ENCODE measurements at places on chromosomes 3 and 15.
A peak's percentile ranks its signal among the peaks of the same experiment; 100 is the strongest.

DNA sequence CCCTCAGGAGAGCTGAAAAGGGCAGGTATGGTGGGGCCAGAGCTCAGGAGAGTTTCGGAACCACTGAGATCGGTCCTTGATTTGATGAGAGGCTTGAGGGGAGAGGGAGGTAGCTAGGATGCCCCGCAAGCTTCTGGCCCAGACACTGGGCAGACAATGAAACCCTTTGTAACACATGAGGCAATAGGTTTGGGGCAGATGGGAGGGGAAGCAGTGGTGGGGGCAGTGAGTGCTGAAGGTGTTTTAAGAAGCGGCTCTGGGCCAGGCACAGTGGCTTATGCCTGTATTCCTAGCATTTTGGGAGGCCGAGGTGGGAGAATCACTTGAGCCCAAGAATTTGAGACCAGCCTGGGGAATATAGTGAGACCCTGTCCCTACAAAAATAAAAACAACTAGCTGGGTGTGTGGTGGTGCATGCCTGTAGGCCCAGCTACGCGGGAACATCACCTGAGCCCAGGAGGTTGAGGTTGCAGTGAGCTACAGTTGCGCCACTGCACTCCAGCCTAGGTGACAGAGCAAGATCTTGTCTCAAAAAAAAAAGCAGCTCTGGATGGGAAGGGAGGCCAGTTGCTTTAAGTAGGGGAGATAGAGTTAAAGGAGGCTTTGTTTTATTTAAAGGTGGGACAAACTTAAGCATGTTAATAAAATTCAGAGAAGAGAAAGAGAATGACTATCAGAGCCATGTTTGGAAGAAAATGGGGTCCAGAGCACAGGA, 9.6 kb upstream of the SNX22 start:
- peaks cover under 1% of the 10 kb centered on the region for H3K4me1 ChIP-seq
- no peaks in the 10 kb centered on the region for H3K27me3 ChIP-seq
- no peak overlapping the region for H3K4me3 ChIP-seq
- no peak overlapping the region for H3K27ac ChIP-seq
- H3K36me3 ChIP-seq, result peaks cover 4% of the 10 kb centered on the region

GRCh38 chr3:112654492-112654891, 13.5 kb upstream of the CCDC80 start:
- H3K4me3 ChIP-seq, result no peak overlapping the region

DNA sequence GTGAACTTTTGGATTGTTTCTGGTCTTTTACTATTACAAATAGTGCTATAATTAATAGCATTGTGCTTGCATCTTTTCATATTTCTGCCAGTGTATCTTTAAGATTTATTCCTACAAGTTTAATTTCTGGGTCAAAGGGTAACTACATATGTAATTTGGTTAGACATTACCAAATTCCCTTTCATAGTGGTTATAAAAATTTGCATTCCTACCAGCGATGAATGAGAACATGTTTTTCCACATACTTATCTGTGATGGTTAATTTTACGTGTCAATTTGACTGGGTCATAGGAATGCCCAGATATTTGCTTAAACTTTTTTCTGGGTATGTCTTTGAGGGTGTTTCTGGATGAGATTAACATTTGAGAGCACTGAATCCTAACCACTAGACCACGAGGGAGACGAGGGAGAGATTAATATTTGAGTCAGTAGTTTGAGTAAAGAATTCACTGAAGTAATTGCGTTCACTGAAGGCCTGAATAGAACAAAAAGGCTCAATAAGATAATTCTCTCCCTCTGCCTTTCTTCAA, 132.3 kb upstream of the NEO1 start:
- H3K27me3 ChIP-seq, result no peaks in the 10 kb centered on the region
- H3K4me3 ChIP-seq, result no peak overlapping the region
- DNase-seq, result no peak
- H3K27ac ChIP-seq, result no peak overlapping the region
- no peaks in the 10 kb centered on the region for H3K4me1 ChIP-seq

DNA sequence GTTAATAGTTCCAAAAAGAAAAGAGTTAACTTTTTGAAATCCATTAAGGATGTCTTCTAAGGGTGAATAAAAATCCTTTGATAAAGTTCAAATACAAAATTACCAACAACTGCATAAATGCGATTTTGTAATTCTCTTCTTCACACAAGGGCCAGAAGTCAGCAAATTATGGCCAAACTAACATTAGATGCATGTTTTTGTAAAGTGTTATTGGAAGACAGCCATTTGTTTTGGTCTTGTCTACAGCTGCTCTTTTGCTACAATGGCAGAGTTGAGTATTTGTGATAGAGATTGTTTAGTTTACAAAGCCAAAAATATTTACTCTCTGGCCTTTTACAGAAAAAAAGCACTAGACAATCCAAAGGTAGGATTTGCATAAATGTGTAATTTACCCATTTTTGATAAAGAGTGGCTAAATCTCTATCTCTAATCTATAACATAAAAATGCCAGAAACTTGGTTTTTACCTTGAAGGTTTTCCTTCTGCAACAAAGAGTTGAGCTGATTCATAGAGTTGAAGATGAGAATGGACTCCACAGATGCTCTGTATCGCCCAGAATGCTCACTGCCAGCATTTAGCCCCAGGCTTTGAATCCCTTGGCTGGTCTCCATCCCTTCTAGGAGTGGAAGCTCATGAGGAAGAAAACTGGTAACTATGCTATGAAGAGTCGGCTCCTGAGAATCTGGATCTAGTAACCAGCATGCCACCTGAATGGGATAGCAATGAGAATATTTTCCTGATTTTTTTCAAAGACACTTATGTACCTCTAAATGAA, 64.5 kb downstream of the POLQ start:
- H3K4me1 ChIP-seq, result no peaks in the 10 kb centered on the region
- no peak overlapping the region for H3K27ac ChIP-seq
- H3K27me3 ChIP-seq, result no peaks in the 10 kb centered on the region
- no peak for DNase-seq

GRCh38 chr15:36499412-36500389, 79.7 kb upstream of the CDIN1 start:
- H3K27me3 ChIP-seq, result no peaks in the 10 kb centered on the region
- no peaks in the 10 kb centered on the region for H3K4me1 ChIP-seq

- DNase-seq, result no peak
- no peak overlapping the region for H3K27ac ChIP-seq
- H3K36me3 ChIP-seq, result no peaks in the 10 kb centered on the region
- H3K4me3 ChIP-seq, result no peak overlapping the region
- no peaks in the 10 kb centered on the region for H3K27me3 ChIP-seq
These were observed 617.5 kb downstream of the TBL1XR1 start for GRCh38 chr3:176579711-176580185.

GRCh38 chr15:67372543-67372942, 118.0 kb downstream of the IQCH start:
- H3K4me1 ChIP-seq, result no peaks in the 10 kb centered on the region
- H3K36me3 ChIP-seq, result no peaks in the 10 kb centered on the region
- no peaks in the 10 kb centered on the region for H3K27me3 ChIP-seq
- DNase-seq, result no peak

- no peaks in the 10 kb centered on the region for H3K36me3 ChIP-seq
- H3K4me1 ChIP-seq, result peaks cover 16% of the 10 kb centered on the region
- H3K27me3 ChIP-seq, result peaks cover 7% of the 10 kb centered on the region
- H3K27ac ChIP-seq, result peak overlapping the region; percentile 74
- no peak overlapping the region for H3K4me3 ChIP-seq
These were observed 32.6 kb downstream of the MAGEF1 start for GRCh38 chr3:184679056-184679816.

- no peak for DNase-seq
- H3K36me3 ChIP-seq, result no peaks in the 10 kb centered on the region
- no peaks in the 10 kb centered on the region for H3K27me3 ChIP-seq
- H3K4me3 ChIP-seq, result no peak overlapping the region
- H3K4me1 ChIP-seq, result peaks cover 3% of the 10 kb centered on the region
- no peak overlapping the region for H3K27ac ChIP-seq
These were observed 88.9 kb downstream of the MBNL1 start for GRCh38 chr3:152357587-152357986.

GRCh38 chr3:104750581-104750980, 616.1 kb upstream of the ALCAM start:
- no peaks in the 10 kb centered on the region for H3K36me3 ChIP-seq
- no peak for DNase-seq
- no peaks in the 10 kb centered on the region for H3K4me1 ChIP-seq
- H3K27me3 ChIP-seq, result no peaks in the 10 kb centered on the region
- no peak overlapping the region for H3K27ac ChIP-seq
- H3K4me3 ChIP-seq, result no peak overlapping the region

GRCh38 chr15:59059076-59059597, 45.8 kb upstream of the CCNB2 start:
- no peak overlapping the region for H3K27ac ChIP-seq
- no peaks in the 10 kb centered on the region for H3K4me1 ChIP-seq
- DNase-seq, result no peak
- H3K27me3 ChIP-seq, result no peaks in the 10 kb centered on the region
- no peak overlapping the region for H3K4me3 ChIP-seq
- peaks cover 95% of the 10 kb centered on the region for H3K36me3 ChIP-seq

GRCh38 chr3:70108072-70108471, 108.5 kb downstream of the SAMMSON start:
- no peak overlapping the region for H3K27ac ChIP-seq
- H3K4me3 ChIP-seq, result no peak overlapping the region
- no peaks in the 10 kb centered on the region for H3K36me3 ChIP-seq
- DNase-seq, result peak; percentile 91
- no peaks in the 10 kb centered on the region for H3K4me1 ChIP-seq

GRCh38 chr3:55090291-55090690, 162.4 kb upstream of the LRTM1 start:
- H3K27me3 ChIP-seq, result no peaks in the 10 kb centered on the region
- H3K4me3 ChIP-seq, result no peak overlapping the region
- no peak overlapping the region for H3K27ac ChIP-seq
- H3K36me3 ChIP-seq, result no peaks in the 10 kb centered on the region
- H3K4me1 ChIP-seq, result no peaks in the 10 kb centered on the region
- DNase-seq, result no peak
